ENCODE measurements at places on chromosomes 5 and 9. TPM values are rescaled to one million over a fixed set of nuclear protein-coding genes. Genes with fewer than 3 reads are reported as not detected.
A peak's percentile ranks its signal among the peaks of the same experiment; 100 is the strongest.

PRR16 gene
- 33.0 TPM for total RNA-seq

LCNL1 gene
- not detected for total RNA-seq

SHROOM1 gene
- total RNA-seq: 9.9 TPM

DNA sequence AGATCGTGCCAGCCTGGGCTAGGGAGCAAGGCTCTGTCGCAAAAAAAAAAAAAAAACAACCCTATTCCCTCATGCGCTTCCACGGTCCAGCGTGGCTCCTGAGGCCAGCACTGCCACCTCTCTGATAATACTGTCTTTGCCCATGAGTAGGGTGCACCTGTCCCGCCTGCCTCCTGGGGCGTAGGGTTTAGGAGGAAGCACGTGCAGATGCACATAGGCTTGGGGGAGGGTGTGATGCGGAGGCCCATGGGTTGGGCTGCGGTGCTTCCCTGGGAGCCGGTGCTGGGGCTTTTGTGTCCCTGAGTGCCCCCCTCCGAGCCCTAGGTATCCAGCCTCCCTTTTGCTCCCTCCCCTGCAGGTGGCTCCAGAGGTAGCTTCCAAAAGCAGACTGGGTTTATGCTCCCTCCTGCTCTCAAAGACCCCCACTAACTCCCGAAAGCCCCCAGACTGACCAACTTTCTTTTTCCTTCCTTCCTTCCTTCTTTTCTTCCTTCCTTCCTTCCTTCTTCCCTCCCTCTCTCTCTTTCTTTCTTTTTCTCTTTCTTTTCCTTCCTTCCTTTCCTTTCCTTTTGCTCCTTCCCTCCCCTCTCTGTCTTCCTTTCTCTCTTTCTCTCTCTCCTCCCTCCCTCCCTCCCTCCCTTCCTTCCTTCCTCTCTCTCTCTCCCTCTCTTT lies 12.8 kb downstream of the FGFR4 start:
- no peak for DNase-seq

- no peak for DNase-seq
Observed at GRCh38 chr5:179403426-179404147, 58.3 kb upstream of the ADAMTS2 start.

GRCh38 chr9:100196828-100197227 lies 97.8 kb downstream of the INVS start:
- DNase-seq: no peak

GRCh38 chr9:83972286-83972685 lies 7.7 kb downstream of the HNRNPK start:
- DNase-seq: peak; percentile 42

DNA sequence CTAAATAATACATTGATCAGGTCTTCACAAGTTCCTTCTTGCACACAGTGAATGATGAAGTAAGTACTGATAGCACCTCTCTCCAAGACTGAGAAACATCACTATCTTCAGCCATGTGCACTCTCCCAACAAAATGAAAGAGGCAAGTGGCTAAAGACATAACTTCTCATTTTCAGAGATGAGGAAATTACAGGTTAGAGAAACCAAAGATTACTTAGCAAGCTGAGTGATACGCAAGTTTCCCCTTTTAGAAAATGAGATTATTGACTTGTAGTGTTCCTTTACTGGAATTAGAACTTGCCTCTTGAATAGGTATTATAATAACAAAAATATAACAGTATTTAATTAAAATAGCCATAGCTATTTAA lies 21.6 kb downstream of the CEMIP2 start:
- no peak for DNase-seq

DNA sequence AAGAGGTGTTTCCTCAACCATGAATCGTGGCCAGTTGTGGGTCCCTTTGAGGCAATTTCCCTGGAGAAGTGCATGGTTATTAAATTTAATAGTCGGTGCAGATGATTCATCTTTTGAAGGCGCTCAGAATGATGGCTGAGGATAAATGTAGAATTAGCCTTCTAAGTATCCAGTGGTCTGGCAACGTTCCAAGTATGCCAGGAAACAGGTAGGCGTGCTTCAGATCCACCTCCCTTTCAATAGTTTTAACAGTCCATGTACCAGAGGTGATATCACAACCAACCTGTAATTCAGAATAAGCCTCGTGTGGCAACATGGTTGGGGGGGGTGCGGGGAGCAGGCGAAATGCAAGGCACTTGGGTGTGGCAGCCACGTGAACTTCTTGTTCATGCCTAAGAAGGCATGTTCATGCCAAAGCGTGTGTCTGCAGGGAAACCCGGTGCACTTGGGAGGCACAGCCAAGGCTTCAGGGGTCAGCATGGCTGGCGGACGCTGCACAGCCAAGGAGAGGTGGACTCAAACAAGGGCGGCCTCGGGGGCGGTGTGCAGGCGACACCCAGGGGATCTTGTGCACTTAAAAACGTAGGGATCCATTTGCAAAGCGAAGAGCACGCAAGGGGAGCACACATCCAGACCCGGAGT lies 5.2 kb upstream of the NKD2 start:
- DNase-seq: peak; percentile 28

- no peak for DNase-seq
Observed at GRCh38 chr5:180820788-180821321, 18.2 kb upstream of the MGAT1 start.
